Natural killer cell (primary cell): ENCODE measurements at places on chromosomes 1 and 21. TPM values are rescaled to one million over a fixed set of nuclear protein-coding genes. Genes with fewer than 3 reads are reported as not detected.

DNA sequence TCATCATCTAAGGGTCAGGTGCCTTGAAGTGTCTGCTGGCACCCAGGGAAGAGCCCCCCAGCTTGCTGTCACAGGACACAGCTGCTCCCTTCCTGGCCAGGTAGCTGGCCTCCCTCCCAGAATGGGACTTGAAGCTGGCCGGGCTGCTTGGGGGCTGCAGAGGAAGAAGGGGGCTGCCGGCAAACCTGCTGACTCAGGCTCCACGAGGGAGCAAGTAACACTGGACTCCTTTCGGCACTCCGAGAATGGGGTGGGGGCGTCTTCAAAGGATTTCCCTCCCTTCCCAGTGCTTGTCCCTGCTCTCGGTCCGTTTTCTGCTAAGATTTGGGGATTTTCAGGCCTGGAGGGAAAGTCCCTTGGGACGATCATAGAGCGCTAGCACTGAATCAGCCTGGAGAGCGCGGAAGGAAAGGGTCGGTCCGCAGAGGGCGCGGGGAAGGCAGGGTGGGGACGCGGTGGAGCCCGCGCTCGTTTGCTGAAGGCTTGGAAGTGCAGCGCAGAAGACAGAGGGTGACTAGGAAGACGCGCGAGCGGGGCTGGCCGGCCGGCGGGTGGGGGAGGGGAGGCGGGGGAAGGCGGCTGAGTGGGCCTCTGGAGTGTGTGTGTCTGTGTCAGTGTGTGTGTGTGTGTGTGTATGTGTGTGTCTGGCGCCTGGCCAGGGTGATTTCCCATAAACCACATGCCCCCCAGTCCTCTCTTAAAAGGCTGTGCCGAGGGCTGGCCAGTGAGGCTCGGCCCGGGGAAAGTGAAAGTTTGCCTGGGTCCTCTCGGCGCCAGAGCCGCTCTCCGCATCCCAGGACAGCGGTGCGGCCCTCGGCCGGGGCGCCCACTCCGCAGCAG, at the start of gene CSF1:
CSF1 (plus strand) TSS at position 727 of the 840 bp plus-strand sequence. CDS start 175 bp downstream, outside the sequence.
- peaks cover 14% of the 10 kb centered on the region for H3K27me3 ChIP-seq
- H3K4me3 ChIP-seq, result peak within 1 kb of the TSS; percentile 46
- no peaks in the 10 kb centered on the region for H3K36me3 ChIP-seq
- no peak within 1 kb of the TSS for H3K27ac ChIP-seq
- DNase-seq, result peak; percentile 52

DNA sequence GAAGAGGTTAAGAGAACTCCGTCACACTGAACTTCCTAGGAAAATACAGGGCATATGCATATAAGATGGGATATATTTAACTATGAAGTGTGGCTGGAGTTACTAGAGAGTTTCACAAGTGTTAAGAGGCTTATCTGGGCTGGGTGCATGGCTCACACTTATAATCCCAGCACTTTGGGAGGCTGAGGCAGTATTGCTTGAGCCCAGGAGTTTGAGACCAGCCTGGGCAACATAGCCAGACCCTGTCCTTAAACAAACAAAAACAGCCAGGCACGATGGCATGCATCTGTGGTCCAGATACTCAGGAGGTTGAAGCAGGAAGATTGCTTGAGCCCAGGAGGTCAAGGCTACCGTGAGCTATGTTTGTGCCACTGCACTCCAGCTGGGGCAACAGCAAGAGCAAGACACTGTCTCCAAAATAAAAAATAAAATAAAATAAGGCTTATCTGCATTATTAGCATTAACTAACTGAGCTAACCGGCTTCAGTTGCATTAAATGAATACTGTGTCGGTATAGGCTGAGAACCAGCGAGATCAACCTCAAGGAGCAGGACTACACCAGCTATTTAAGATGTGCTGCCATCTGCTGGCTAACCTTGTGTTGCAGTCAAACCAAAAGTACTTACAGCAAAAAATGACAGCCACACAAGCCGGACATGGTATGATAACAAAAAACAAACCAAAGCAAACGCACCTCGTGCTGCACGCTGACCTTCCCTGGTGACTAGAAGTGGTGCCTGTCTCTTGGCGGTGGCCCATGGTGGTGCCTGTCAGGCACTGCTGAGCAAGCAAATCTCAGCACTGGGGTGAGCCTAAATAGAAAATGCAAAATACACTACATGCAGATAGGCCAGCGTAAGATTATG, 19.7 kb upstream of the RBBP5 start:
- H3K27ac ChIP-seq, result no peak overlapping the region
- peaks cover 13% of the 10 kb centered on the region for H3K4me1 ChIP-seq
- DNase-seq, result peak; percentile 88
- no peak overlapping the region for H3K4me3 ChIP-seq
- peaks cover 4% of the 10 kb centered on the region for H3K36me3 ChIP-seq
- no peaks in the 10 kb centered on the region for H3K27me3 ChIP-seq

DNA sequence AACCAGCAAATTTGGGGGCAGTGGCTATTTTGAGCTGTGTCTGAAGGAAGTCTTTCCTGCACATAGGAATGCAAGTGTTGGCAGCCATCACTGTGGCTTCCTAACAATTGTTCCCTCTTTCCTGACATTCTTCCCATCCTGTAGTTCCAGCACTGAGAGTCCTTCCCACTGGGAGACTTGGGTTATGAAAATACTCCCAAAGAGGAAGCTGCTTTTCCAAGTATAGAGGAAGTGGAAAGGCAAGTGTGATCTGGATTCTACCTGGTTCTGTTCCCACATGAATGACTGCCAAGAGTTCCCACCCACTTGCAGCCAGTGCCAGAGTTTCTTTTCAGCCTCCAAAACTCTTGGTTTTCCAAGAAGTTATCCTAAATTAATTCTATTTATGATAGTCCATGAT, 98.5 kb upstream of the CD53 start:
- H3K4me3 ChIP-seq, result no peak overlapping the region
- DNase-seq, result no peak
- H3K4me1 ChIP-seq, result no peaks in the 10 kb centered on the region

DNA sequence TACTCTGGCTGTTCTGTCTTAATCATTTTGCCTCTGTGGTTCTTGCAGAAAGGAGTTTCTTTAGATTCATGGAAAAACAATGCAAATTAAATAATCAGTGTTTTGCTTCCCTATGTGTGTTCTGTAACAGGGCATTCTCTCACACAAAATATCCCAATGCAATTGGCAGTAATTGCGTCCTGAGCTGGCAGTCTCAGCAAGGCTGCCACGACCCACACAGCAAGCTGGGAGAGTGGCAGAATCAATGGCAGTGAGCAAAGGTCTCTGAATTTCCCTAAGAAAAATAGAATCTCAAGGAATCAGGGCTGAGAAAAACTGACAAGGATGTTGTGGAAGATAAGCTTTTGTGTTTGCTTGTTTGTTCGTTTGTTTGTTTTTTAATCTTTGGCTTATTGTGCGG, 198.1 kb upstream of the ST6GALNAC5 start:
- no peaks in the 10 kb centered on the region for H3K36me3 ChIP-seq
- H3K27ac ChIP-seq, result no peak overlapping the region
- no peak overlapping the region for H3K4me3 ChIP-seq
- DNase-seq, result no peak
- H3K4me1 ChIP-seq, result no peaks in the 10 kb centered on the region

The CRYAA gene
- not detected for total RNA-seq

The MRPL20 gene
- total RNA-seq, result 90.9 TPM

GRCh38 chr1:150295476-150295875, 1.8 kb downstream of the MRPS21 start:
- no peak overlapping the region for H3K27ac ChIP-seq
- no peak for DNase-seq
- peaks cover 15% of the 10 kb centered on the region for H3K4me1 ChIP-seq
- peaks cover 16% of the 10 kb centered on the region for H3K36me3 ChIP-seq
- no peak overlapping the region for H3K4me3 ChIP-seq

The ZSCAN20 gene
- total RNA-seq, result 1.0 TPM

DNA sequence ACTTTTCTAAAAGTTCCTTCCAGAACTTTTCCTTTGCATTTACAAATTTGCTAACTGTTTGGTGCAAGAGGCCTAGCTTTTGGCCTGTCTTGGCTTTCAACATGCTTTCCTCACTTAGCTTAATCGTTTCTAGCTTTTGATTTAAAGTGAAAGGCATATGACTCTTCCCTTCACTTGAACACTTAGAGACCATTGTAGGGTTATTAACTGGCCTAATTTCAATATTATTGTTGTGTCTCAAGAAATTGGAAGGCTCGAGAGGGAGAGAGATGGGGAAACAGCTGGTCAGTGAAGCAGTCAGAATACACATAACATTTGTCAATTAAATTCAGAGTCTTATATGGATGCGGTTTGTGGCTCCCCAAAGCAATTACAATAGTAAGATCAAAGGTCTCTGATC, 63.0 kb upstream of the MPC2 start:
- H3K4me3 ChIP-seq, result no peak overlapping the region
- H3K36me3 ChIP-seq, result peaks cover 22% of the 10 kb centered on the region
- H3K27me3 ChIP-seq, result no peaks in the 10 kb centered on the region

DNA sequence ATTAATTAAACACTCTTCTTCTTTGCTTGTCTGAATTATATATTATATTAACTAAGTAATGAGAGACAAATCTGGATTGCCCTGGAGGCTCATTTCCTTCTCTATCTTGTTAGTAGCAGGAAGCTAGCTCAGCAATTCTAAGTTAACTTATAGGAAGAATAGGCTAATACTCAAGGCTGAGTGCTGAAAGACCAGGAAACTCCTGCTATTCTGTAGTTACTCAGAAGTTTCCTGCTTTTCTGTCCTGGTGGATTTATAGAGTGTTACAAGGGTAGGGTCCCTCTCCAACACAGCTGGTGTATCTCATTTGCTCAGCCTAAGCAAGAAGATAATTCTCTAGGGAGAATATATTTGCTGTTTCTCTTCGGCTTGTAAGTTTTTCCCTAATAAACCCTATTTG, 29.2 kb downstream of the HSPA13 start:
- no peak for DNase-seq
- H3K36me3 ChIP-seq, result no peaks in the 10 kb centered on the region
- no peaks in the 10 kb centered on the region for H3K4me1 ChIP-seq

DNA sequence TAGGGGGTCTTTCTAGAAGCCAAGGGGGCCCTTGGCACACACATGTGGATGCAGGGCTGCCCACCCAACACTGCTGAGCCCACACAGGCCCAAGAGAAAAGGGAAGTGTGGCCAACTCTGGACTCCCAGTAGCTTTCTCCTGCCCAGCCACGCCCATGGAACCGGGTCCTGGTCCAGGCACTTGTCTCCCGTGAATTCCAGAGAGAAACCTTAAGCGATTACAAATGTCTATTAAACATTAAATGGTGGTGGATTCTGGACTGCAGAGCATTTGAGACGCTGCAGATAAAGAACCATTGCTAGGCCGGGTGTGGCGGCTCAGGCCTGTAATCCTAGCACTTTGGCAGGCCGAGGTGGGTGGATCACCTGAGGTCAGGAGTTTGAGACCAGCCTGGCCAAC, 100.6 kb upstream of the ARHGEF16 start:
- peaks cover 23% of the 10 kb centered on the region for H3K4me1 ChIP-seq
- peaks cover 8% of the 10 kb centered on the region for H3K27me3 ChIP-seq
- no peak overlapping the region for H3K4me3 ChIP-seq
- H3K27ac ChIP-seq, result no peak overlapping the region

The DCST2 gene
- total RNA-seq, result 0.32 TPM

The RGS2 gene
- 154 TPM for total RNA-seq

The IL19 gene
- total RNA-seq, result not detected

GRCh38 chr21:17693801-17694200, 81.1 kb upstream of the BTG3 start:
- H3K4me3 ChIP-seq, result no peak overlapping the region
- no peak for DNase-seq

The SVBP gene
- total RNA-seq, result 16.1 TPM

DNA sequence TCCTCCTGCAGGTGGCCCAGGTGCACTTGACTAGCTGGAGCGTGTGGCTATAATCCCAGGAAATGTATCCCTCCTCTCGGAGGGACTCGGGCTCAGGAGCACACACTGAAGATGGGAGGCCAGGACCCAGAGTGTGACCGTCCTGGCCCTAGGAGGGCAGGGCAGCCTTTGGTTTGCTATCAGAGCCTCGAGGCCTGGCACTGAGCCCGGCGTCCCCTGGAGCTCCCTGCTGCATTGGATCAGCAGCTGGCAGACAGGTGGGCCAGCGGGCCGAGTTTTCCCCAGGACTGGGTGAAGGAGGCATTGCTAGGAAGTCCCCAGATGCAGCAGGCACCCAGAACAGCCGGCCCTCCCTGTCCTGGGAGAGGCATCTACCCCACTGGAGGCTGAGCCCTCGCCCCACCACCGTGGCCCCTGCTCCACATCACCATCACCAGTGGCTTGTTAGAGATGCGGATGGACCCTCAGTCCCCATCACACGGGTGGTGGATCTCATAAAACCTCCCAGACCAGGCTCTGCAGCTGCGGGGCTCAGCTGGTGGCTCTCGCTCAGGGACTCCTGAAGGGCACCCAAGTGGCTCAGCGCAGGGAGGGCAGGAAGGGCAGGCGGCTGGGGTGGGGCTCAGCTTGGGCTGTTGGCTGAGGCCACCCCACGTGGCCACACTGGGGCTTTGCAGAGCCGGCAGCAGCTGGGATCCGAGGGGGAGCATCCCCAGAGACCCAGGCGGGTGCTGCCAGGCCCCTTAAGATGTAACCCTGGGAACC, 32.7 kb upstream of the POFUT2 start:
- no peaks in the 10 kb centered on the region for H3K4me1 ChIP-seq
- H3K4me3 ChIP-seq, result no peak overlapping the region
- H3K27me3 ChIP-seq, result no peaks in the 10 kb centered on the region
- no peaks in the 10 kb centered on the region for H3K36me3 ChIP-seq
- DNase-seq, result no peak

The KCNQ4 gene
- total RNA-seq, result 0.14 TPM

- no peak overlapping the region for H3K27ac ChIP-seq
- no peaks in the 10 kb centered on the region for H3K36me3 ChIP-seq
- DNase-seq, result no peak
- no peaks in the 10 kb centered on the region for H3K4me1 ChIP-seq
- no peak overlapping the region for H3K4me3 ChIP-seq
These were observed 33.9 kb downstream of the DDR2 start for GRCh38 chr1:162666006-162666645.

The AUNIP gene
- 0.50 TPM for total RNA-seq

DNA sequence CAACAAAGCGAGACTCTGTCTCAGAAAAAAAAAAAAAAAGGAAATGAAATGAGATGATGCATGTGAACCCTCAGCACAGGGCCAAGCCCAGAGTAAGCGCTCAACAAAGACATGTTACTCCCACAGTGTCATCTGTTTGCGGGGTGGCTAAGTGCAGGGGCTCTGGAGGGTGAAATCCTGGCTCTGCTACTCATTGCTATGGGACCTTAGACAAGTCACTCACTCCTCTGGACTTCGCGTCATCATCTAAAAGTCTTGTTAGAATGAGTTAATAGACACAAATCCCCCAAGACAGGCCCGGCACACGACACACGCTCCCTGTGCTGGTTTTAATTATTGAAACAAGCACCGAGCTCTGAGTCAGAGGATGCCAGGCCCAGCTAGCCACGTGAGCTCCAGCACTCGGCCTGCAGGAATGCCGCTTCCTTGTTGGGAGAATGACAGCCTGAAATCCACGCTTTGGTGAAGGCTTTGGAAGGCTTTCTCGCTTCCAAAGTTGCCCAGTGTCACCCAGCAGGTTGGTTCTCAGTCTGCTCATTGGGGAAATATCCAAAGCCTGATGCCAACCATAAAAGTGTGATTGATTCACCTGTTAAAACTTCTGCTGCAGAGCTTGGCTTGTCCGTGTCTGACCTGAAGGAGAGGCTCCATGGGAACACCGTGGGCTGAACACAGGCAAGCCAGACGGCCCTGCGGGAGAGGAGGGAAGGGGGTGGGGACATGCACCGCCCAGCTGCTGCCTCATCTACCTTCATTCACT, 36.7 kb upstream of the TARDBP start:
- H3K36me3 ChIP-seq, result no peaks in the 10 kb centered on the region
- no peak for DNase-seq
- H3K27ac ChIP-seq, result no peak overlapping the region
- H3K4me1 ChIP-seq, result no peaks in the 10 kb centered on the region
- H3K4me3 ChIP-seq, result no peak overlapping the region

The SLC30A2 gene
- total RNA-seq, result not detected

GRCh38 chr1:182198006-182198605, 136.6 kb upstream of the ZNF648 start:
- H3K4me3 ChIP-seq, result no peak overlapping the region
- H3K36me3 ChIP-seq, result no peaks in the 10 kb centered on the region
- DNase-seq, result no peak
- H3K27ac ChIP-seq, result no peak overlapping the region
